Stomach (tissue), 19 donors: ENCODE measurements at places on chromosomes 1 and 21. TPM values are rescaled to one million over a fixed set of nuclear protein-coding genes. Genes with fewer than 3 reads are reported as not detected.

Gene SSU72
- total RNA-seq, result 65.5 TPM

Gene OXCT2
- not detected for total RNA-seq

- H3K4me3 ChIP-seq, result peak overlapping the region; percentile 68
- peaks cover 39% of the 10 kb centered on the region for H3K4me1 ChIP-seq
- H3K36me3 ChIP-seq, result no peaks in the 10 kb centered on the region
- H3K27me3 ChIP-seq, result no peaks in the 10 kb centered on the region
- H3K27ac ChIP-seq, result peak overlapping the region; percentile 88
- DNase-seq, result peak; percentile 63
Measured at GRCh38 chr21:37257967-37258877, 8.9 kb downstream of the VPS26C start.

DNA sequence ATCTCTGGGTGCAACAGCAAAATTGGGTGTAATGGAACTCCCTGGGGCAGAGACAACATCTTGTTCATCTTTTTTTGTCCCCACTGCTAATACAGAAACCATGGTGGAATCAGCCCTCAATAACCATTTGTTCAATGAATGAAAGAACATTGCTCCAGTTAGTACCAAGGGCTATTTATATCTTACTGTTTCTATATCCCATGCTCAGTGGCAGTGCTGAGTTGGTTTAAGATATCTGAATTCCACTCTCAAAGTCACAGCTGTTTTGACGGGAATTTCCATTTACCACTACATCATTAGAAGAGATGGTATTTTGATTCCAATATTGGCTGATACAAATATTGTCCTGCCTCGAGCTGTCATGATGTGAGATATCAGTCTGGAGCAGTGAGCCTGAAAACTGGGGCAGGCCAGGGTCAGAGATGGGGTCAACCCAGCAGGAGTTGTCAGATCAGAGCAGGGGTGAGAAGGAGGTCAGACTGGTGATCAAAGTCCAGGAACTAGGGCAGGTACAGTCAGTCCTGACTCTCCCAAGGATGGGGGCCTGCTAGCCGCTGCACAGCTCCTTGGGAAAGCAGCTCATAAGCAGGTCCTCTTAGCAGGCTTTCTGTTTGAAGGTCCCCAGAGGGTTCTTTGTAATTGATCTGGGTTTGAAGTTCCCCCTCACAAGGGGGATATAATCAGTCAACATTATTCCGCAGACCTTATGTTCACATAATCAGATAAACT, 5.8 kb upstream of the PHC2 start:
- H3K27me3 ChIP-seq, result no peaks in the 10 kb centered on the region
- H3K4me3 ChIP-seq, result no peak overlapping the region
- H3K36me3 ChIP-seq, result no peaks in the 10 kb centered on the region
- peaks cover 35% of the 10 kb centered on the region for H3K4me1 ChIP-seq

GRCh38 chr1:229129301-229130027, 141.4 kb upstream of the RAB4A start:
- H3K27me3 ChIP-seq, result no peaks in the 10 kb centered on the region
- peaks cover 76% of the 10 kb centered on the region for H3K4me1 ChIP-seq
- no peaks in the 10 kb centered on the region for H3K36me3 ChIP-seq

- no peaks in the 10 kb centered on the region for H3K4me1 ChIP-seq
- peaks cover 31% of the 10 kb centered on the region for H3K27me3 ChIP-seq
- no peak for DNase-seq
- no peaks in the 10 kb centered on the region for H3K36me3 ChIP-seq
- peak overlapping the region; percentile 57 for H3K27ac ChIP-seq
- no peak overlapping the region for H3K4me3 ChIP-seq
Measured at GRCh38 chr21:44658541-44658910, 794 bp downstream of the KRTAP12-3 start.
